ENCODE measurements at places on chromosomes 2 and 18. TPM values are rescaled to one million over a fixed set of nuclear protein-coding genes. Genes with fewer than 3 reads are reported as not detected.

DNA sequence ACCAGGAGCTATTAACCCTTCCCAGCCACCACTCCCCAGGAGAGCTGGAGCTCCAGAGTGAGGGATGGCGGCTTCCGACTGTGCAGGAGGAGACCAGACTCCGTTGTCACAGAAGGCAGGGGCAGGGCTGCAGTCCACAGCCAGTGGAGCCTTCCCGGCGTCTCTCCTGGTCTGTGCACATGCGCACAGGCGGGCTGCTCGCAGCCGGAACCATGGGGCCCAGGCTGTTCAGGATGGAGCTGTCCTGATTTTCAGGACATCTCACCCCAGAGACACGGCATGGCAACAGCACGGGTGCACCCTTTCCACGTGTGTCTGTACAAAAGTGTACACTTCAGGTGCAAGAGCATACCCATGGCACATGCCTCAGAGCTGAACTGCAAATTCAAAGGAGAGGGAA is 28.9 kb downstream of the EIPR1 start:
- no peak for DNase-seq

DNA sequence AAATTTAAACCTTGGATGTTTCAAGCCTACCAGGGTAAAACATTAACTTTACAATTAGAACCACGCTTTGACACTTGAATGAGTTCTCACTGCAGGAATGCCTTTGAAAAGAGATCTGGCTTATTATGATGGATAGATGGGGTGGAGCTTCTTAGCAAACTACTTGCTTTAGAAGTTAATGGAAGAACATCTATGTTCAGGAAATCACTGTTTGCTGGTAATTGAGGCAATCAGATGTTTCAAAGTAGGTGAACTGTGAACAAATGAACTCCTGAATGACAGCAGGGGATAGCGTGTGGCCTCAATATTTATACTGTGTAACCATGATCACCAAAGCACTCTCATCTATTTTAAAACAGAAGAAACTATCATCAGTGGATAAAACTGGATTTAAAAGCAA is 383.6 kb downstream of the PIK3C3 start:
- peak; percentile 27 for DNase-seq

DNA sequence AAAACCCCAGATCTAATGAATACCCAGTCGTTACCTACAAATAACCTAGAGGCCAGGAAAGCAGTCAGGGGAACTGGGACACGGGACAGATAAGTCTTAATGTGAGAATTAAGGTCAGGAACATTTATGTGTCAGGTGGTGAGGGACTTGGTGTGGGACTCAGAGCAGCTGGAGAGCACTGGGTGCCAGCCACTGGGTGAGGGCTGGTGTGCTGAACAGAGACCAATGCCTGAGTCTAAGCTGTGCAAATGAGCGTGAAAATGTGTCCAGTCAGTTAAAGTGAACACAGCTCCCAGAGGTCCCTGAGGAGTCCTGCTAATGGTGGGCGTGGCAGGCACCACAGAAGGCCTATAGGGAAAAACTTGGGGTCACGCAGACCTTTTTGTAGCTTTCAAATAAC is 225.9 kb downstream of the C1D start:
- DNase-seq: no peak

The ABCB6 gene
- 44.7 TPM for polyA plus RNA-seq

Measured in renal cortex interstitium (tissue), 15 donors.